ENCODE measurements at places on chromosomes 6 and 20.

GRCh38 chr20:32845786-32846185 is 12.9 kb upstream of the EFCAB8 start:
- DNase-seq = no peak

GRCh38 chr6:65289491-65289890 is 417.5 kb downstream of the EYS start:
- no peak for DNase-seq

- no peak for DNase-seq
Measured at GRCh38 chr20:63315240-63315689, 22.3 kb downstream of the COL20A1 start.

GRCh38 chr20:9078826-9079731 is 10.2 kb downstream of the PLCB4 start:
- DNase-seq = no peak

- DNase-seq = no peak
Measured at GRCh38 chr6:110708295-110708950, 106.8 kb downstream of the CDK19 start.

GRCh38 chr20:15710636-15711035 is 862.6 kb downstream of the KIF16B start:
- DNase-seq = no peak

DNA sequence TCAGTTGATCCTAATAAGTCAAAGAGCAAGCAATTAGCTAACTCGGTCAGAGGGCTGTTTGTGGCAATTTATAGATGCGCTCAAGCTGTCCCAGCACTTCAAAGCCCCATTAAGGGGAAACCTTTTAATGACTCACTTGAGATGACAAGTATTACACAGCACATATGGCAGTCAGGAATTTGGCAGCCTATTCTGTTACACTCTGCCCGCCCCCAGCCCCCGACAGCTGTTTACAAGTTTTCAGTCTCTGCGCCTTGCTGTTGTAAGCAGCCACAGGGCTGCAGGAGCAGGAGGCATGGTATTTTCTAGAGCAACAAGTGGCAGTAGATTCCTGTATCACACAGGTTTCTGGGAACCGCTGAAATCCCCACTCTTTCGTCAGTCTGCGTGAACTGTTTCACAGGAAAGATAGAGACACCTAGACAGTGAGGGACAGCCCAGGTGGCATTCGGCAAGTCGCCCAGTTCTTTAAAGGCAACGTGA is 263.0 kb downstream of the FOXC1 start:
- no peak for DNase-seq

- no peak for DNase-seq
Measured at GRCh38 chr6:17504005-17504404, 96.1 kb upstream of the FAM8A1 start.

DNA sequence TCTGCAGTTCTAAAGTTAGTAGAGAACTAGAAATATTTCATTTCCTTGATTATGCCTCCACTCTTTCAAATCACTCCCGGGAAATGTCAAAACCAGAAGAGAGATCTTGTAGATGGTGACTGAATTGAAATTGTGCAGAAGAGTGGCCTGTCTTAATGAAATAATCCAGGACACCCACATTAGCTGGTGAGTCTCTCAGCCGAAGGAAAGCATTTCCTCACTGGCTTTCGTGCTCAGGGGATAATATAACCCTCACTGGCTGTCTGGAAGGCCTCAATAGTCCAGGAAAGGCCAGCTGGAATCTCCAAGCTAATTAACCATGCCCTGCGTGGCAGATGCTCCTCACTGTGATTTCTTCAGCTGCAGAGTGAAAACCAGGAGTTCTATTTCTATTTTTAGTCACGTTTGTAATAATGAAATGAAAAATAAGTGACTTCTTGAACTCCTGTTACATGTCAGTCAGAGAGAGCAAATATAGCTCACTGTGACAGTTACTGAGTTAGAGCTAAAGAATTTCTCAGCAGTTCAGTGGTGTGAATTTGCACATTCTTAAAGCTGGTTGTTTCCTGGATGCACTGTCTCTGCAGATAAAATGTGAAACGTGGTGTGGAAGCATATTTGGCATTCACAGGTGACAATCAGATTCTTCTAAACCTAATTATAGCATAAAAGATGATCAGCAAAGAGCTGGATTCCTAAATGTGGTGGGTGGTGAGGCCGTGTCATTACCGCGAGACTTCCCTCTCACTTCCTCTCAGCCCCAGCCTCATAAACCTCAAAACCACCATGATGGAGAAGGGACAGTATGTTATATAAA is 211.7 kb downstream of the LMBRD1 start:
- DNase-seq = no peak

DNA sequence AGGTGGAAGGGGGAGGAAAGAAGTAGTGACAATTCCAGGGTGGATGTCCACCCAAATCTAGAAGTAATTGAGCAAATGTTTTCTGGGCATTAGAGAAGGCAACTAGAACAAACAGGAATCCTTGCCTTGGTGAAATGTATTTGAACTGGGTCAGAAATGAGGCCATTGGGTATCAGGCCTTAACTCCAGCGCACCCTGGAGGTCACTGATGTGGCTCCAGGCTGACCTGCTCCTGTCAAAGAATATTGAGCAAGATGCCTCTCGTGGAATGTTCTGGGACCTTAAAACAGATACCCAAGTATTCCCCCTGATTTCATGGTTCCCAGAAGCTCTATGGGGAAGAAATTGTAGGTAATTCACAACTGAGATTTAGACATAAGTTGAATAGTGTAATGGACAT is 6.9 kb downstream of the HLA-DPB1 start:
- DNase-seq = no peak

- DNase-seq = no peak
Measured at GRCh38 chr20:49831022-49831769, 18.6 kb downstream of the SLC9A8 start.

GRCh38 chr6:44701637-44702101 is 314.2 kb downstream of the CDC5L start:
- DNase-seq = no peak

GRCh38 chr20:47241345-47241781 is 115.1 kb downstream of the ZMYND8 start:
- DNase-seq = no peak

DNA sequence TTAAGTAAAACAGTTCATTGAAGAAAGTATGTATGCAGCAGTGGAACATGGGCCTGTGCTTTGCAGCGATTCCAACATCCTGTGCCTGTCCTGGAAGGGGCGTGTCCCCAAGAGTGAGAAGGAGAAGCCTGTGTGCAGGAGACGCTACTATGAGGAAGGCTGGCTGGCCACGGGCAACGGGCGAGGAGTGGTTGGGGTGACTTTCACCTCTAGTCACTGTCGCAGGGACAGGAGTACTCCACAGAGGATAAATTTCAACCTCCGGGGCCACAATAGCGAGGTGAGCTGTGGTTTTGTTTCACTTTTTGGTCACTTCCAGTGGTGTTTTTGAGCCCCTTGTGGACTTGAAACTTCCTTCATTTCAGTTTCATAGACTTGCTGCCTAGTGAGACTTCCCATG is 1.7 kb downstream of the TULP4 start:
- DNase-seq = no peak

DNA sequence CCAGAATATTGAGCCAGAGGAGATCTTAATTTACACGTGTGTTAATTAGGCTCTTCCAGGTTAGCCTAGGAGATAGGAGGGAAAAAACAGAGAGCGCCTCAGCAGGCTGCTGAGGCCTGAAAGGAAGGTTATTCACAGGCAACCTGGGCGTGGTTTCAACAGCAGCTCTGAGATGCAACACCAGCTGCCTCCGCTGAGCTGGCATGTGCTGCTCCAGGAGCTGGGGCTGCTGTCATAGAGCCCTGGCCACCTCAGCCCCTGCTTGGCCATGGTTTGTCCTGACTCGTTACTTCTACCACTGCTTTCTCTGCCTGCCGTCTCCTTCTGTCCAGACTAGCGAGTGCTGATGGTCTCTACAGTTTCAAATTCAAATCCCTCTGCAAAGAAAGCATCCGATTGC is 32.4 kb upstream of the RPP40 start:
- no peak for DNase-seq

DNA sequence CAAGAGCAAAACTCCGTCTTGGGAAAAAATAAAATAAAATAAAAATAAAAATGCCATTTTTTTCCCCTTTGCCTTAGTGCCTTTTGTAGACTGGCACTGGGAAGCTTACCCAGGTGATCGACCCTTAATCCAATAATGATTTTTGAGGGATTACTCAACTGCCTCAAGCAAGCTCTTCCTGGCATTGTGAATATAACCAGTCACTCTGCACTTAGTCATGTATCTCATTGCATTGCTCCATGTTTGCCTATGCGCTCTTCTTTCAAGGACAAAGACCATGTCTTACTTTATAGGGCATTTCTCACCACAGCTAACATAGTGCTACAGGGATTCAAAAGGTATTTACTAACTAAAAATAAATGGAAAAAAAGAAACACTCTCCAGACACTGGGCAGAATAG is 13.0 kb downstream of the GFOD1 start:
- DNase-seq = no peak

DNA sequence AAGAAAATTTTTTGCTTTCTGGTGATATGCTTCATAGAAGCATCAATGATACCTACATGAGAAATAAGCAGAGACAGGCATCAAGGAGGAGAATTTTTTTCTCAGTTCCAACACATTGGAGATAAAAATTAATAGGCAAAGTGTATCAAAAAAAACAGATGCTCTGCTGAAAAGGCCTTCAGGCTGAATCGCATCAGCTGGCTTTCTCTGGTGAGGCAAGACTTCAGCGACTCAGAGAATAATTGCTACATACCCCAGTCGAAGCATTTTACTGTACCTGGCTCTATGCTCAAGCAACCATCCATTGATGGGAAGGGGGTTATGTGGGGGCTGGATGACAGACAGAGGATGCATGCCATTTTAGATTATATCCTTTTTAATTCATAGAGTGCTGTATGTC is 415.1 kb downstream of the TFAP2A start:
- DNase-seq = no peak

DNA sequence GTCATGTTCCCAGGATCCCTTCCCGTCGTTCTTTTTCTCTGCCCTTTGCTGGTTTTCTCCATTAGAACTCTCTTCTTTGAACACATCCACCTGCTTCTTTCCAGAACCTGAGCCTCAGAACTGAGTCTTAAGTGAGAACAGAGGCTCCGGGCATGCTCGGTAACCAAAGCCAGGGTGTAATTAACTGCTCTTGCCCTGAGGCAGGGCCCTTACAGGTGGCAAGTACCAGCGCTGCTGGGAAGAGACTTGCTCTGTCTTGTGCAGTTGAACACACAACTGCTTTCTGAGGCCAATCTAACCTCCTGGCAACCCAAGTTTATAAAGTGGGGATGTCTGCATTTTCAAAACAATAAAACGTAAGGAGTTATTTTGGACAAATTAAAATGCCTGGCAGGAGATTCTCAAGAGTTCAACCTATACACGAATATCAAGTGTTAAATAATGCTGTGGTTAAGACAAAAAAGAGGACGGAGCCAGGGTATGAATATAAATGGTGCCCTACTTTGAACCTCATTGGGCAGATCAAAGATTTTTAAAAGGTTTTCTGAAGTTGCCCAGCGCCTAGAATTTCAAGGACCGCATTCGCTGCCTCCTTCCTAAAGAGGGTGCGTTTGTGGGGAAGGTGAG is 12.4 kb upstream of the DEK start:
- DNase-seq = no peak

GRCh38 chr6:79686707-79687309 is 55.7 kb downstream of the SH3BGRL2 start:
- DNase-seq = no peak

DNA sequence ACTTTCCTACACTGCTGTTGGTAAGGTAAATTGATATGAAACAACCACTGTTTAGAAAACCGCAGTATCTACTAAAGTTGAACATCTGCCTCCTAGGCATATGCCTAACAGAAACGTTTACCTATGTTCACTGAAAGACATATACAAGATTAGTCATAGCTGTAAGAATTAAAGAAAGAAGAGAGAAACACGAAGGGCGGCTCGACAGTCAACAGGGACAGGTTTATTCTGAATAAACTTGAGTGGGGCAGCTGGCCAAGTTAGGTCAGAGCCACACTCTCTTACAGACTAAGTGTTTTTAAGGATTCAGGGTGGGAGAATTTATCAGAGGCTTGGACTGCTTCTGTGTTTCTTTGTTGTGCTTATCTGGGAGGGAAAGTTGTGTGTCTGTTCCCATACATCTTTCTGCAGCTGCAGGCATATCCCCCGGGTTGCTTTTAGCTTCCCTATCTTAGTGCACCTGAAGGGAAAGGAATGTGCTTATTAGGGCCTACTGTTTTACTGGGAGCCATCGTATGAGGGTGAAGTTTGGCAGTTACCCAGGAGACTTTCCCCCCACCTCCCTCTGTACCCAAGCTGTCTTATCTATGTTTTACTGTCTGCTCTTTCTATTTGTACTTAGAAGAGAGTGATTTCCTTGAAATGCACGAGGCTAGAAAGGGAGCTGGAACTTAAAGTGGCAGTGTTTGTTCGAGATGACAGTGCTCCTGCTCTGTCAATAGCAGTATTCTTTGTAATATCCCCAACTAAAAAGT is 20.4 kb downstream of the PROCR start:
- no peak for DNase-seq

DNA sequence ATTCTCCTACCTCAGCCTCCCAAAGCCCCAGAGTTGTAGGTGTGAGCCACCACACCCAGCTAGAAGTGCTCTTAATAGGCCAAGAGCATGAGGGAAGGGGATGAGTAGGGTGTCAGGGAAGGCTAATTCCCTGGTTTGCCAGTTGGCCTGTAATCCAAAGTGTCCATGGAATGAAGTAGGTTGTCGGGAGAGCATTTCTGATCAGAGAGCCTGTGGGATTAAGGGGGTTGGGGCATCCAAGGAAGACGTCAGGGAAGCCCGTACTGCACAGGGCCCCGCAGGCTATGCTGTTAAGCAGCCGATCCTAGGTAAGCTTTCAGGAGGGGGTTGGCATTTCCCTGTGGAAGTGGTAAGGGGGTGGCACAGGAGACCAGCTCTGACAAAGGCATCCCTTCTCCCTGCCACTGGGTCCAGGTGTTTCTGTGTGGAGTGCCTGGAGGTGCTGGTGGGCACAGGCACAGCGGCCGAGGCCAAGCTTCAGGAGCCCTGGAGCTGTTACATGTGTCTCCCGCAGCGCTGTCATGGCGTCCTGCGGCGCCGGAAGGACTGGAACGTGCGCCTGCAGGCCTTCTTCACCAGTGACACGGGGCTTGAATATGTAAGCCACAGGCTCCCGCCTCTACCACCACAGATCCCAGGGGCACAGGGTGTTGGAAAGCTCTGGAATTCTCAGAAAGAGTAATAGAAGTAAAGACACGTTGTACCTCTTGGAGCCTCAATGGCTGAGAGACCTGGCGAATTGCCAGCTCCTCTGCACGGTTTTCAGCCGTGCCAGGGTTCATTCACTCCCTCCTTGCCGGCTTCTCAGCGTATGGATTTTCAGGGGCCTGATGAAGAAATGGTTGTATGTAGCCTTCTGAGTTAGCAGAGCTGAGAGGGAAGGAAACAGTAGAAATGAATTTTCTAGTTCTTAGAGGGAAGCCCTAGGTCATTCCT is 21.4 kb upstream of the MAPRE1 start:
- no peak for DNase-seq

GRCh38 chr20:32505723-32506473 is 79.2 kb downstream of the NOL4L start:
- DNase-seq = no peak

All from activated CD4-positive, alpha-beta T cell treated with anti-CD3 and anti-CD28 coated beads, Interleukin-2, amount 50 U/mL, for 24 hours (primary cell).